Activated CD4-positive, alpha-beta T cell treated with anti-CD3 and anti-CD28 coated beads, Interleukin-2, amount 50 U/mL, for 16 hours (primary cell): ENCODE measurements at places on chromosomes 11 and 22.

- peak; percentile 18 for DNase-seq
These were observed 76.7 kb downstream of the SVIP start for GRCh38 chr11:22752908-22753310.

DNA sequence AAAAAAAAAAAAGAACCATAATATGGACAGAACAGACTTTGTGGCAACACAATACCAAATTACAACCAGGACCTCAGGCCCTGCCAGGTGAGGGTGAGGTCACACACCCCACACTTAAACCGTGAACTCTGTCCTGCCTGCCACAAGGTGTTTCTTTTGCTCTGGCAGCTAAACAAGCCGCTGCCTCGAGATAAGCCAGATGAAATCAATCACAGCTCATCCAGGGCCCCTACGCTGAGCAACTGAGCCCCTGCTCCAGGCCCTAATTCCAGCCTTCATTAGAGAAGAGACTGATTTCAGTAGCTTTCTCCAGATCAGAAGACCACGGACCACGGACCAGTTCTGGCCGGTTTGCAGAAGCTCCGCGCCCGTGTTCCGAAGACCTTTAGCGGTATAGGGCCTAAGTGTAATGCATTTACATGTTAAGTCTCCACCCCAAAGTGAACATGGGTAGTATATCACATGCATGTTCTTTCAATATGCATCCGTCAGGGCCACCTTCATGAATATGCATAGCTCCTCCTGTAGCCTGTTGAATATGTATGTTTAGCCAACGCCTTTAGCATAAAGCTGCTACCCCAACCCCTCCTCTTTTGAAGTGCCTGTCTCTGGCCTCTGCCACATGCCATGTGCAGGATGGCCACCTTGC, 14.8 kb upstream of the RAC2 start:
- no peak for DNase-seq

DNA sequence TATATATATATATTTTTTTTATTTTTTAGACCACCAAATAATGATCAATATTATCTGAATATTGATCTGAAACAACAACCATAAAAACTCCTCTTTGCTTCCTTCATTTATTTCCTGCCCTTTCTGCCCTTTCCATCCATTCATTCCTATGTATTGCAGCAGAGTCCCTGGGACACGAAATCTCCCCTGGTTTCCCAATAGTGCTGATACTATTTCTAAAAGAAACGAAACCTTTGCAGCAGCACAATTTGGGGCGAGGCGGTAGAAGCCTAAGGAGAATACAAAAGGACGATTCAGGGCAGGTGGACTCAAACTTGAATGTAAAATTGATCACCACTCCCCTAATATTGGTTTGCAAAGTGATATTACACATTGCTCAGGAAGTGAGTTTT, 16.9 kb upstream of the AMOTL1 start:
- no peak for DNase-seq

GRCh38 chr22:30370641-30371230, 13.9 kb downstream of the CCDC157 start:
- DNase-seq, result no peak

- DNase-seq, result peak; percentile 50
These were observed 13.6 kb upstream of the LGR4 start for GRCh38 chr11:27485930-27486773.

GRCh38 chr11:74203966-74204365, 32.9 kb downstream of the PPME1 start:
- no peak for DNase-seq

DNA sequence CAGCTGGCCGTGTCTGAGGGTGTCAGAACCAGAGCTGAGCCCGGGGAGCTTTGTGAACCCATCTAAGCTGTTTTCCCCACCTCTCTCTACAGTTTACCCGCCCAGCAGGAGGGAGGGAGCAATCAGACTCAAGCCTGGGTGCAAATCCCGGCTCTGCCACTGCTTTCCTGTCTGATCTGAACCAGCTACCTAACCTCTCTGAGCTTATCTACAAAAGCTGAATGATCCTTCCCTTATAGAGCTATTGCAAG, 252 bp downstream of the APOL2 start:
- no peak for DNase-seq

GRCh38 chr11:12188548-12189317, 78.3 kb downstream of the MICAL2 start:
- no peak for DNase-seq

GRCh38 chr11:102226702-102227490, 90.4 kb upstream of the BIRC3 start:
- no peak for DNase-seq

DNA sequence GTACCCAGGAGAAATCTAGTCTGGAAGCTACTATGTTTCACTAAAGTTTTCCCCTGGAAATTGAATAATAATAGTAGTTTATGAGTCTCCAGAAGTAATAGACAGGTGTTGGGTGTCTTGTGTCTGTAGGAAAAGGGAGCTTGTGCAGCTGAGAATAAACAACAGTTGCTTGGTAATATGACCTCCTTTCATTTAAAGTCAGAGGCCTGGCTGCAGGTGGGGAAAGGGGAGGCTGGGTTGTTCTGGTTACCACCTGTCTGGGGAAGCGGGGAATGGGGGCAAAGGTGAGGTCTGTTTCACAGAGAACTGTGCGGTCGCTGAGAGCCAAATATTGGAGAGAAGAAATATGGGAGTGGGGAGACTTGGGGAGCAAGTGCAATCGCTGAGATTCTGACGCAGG, 3.3 kb upstream of the GRAMD1B start:
- no peak for DNase-seq

GRCh38 chr11:78346799-78347198, 70.8 kb downstream of the GAB2 start:
- no peak for DNase-seq

- no peak for DNase-seq
These were observed 113.9 kb downstream of the TRIM29 start for GRCh38 chr11:120024046-120024445.

- DNase-seq, result no peak
These were observed 1001.0 kb upstream of the TENM4 start for GRCh38 chr11:80441821-80442220.

DNA sequence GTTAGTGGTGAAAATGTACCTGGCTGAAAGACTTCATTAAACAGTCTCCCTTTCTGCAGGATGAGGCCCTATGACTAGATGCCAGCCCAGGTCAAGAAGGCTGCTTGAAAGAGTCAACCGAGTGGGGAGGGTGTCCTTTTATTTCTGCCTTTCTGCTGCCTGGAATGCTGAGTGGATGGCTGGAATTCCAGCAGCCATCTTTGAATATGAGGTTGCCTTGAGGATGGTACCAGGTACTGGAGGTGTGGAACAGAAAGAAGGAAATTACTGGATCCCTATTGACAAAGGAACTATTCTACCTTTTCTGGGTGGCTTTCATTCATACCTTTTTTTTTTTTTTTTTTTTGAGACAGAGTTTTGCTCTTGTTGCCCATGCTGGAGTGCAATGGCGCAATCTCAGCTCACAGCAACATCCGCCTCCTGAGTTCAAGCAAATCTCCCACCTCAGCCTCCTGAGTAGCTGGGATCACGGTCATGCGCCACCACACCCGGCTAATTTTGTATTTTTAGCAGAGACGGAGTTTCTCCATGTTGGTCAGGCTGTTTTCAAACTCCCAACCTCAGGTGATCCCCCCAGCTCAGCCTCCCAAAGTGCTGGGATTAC, 107.3 kb downstream of the RPS6KA4 start:
- DNase-seq, result no peak

DNA sequence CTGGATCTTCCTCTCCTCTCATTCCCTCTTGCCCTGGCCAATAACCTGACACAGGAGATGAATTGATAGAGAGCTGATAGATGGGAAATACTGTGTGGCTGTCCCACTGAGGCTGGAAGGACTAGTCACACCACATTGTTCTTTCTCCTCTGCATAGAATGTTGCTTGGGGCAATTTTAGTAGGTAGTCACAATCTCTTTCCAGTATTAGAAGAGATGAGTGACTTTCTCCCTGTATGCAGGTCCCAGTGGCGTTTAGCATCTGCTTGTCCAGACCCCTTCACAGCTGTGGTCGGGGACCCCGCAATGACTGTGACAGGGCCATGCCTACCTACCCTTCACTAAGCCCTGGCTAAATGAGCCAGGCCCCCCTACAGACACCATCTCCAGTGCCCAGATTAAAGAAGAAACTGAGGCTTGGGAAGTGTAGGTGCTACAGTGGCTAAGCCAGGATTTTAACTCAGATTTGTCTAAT, 24.0 kb upstream of the P2RY2 start:
- no peak for DNase-seq

GRCh38 chr11:8871171-8871775, 39.7 kb upstream of the AKIP1 start:
- no peak for DNase-seq

- peak; percentile 48 for DNase-seq
These were observed 71.4 kb upstream of the BMAL1 start for GRCh38 chr11:13206086-13206640.

GRCh38 chr22:49645791-49646550, 181.7 kb downstream of the BRD1 start:
- DNase-seq, result no peak

DNA sequence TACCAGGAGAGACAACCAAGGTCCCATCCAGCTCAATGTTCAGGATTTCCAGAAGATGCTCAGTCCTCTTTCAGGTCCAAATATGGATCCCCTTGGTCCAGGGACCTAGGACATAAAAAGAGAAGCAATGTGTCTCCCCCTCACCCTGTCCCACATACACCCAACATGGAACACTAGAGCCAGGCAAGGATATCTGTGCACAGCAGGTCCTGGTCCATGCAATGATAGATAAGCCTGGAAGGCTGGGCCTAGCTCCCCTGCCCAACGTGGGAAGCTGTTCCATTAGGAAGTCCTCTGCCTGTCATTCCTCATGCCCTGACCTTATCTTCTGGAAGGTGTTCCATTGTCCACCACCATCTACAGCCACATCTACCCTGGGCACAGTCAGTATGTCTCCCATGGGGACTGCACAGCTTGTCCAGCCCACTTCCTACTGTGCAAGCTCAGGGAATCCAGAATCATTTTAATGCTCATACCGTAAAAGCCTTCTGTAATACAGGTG, 1434.8 kb downstream of the TBC1D22A start:
- no peak for DNase-seq

DNA sequence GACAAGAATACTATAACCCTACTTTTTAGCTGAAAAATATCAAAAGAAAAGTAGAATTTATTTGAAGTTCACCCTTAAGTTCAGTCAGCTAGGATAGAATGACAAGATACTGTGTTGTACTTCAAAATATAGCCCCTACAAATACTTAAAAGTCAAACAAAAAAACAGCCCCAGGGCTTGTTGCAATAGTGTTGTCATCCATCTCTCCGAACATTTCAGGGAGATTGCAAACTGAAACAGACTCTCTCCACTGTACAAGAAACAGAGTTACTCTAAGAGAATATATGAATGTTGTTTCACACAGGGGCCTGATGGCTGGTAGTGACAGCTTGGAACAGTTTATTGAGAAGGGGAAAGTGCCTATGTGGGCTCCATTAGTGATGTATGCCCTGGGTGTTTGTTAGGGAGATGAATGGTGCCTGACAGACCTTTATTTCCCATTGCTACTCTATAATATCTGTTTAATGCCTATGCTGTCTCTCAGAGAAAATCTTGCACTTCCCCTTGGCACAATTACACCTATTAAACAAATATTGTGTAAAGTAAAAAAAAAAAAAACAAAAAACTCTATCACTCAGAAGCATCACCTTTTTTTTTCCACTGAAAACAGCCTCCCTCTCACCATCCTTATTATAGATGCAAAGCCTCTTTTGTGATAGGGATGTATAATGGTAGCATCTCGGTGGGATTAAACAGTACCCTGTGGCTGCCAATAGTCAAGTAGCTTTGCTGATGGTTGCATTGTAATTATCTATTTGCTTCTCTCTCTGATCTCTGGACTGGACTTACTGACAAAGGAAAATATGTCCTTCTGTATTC, 506.3 kb upstream of the LUZP2 start:
- no peak for DNase-seq
